ENCODE measurements at places on chromosomes 13 and 19.

DNA sequence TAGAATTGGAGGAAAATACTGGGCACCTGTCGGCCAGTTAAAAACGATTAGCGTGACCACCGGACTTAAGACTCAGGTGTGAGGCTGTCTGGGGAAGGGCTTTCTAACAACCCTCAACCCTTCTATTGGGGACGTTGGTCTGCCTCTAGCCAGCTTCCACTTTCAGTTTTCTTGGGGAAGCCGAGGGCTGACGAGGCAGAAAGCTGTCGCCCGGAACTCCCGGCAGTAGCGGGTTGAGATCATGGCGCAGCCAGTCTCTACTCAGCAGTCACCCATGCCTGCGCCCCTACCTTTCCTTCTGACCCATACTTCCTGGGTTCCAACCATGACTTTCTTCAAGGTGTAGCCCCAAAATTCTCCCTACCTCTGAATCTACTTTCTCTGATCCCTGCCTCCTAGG lies 1424.1 kb downstream of the SLITRK1 start:
- DNase-seq = no peak

DNA sequence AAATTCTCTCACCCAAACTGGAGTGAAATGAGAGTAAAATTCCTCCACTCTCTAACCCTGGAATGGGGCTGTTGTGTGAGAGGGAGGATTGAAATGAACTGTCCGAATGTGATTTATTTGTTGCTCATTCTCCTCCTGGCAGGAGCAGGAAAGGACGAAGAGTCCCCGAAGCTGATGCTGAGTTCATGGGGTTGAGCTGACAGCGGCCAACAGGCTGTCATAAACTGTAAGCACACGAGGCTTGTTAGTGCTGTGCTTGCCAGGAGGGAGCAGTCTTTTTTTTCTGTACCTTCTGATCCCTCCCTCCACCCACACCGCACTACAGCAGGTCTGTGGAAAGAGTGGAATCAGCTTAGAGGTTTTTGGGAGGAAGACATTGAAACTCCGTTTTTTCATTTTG lies 33.1 kb upstream of the ZNF331 start:
- DNase-seq = no peak

GRCh38 chr13:35916146-35916545 lies 215.0 kb downstream of the DCLK1 start:
- no peak for DNase-seq

- no peak for DNase-seq
These were observed 1343.9 kb upstream of the MIR17HG start for GRCh38 chr13:90003566-90003965.

- DNase-seq = no peak
These were observed 231.5 kb upstream of the SPRY2 start for GRCh38 chr13:80572308-80572922.

All from activated naive CD4-positive, alpha-beta T cell treated with Interleukin-2 at 50 U/mL for 16 hours (primary cell).